NCI-H345 (cell line): ENCODE measurements at places on chromosomes 3 and 15.
A peak's percentile ranks its signal among the peaks of the same experiment; 100 is the strongest.

DNA sequence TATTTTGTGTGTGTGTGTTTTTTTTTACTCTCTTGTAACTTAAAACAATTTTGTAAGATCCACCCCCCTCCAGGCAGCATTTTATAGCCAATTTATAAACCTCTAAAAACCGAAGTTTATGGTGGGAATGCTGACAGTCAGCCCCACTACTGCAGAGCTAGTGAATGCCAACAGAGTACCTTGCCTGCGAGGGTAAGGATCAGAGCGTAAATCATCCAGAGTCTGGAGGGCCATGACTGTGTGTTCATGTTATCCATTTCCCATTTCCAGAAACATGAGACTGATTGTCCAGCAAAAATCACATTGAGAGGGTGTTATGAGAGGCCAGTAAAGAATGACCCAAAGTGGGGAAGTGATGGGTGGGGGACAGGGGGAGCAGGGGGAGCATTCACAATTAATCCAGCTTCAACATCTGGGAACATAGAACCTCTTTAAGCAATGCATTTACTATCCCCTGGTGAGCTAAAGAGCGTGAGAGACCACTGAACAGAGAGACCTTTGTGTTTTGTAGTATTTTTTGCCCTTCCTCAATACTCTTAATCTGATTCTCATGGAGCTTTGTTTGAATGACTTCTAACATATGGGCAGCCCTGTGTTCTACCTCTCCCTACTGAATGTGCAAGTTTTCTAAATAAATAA, 464.5 kb downstream of the RBMS3 start:
- no peak for DNase-seq

DNA sequence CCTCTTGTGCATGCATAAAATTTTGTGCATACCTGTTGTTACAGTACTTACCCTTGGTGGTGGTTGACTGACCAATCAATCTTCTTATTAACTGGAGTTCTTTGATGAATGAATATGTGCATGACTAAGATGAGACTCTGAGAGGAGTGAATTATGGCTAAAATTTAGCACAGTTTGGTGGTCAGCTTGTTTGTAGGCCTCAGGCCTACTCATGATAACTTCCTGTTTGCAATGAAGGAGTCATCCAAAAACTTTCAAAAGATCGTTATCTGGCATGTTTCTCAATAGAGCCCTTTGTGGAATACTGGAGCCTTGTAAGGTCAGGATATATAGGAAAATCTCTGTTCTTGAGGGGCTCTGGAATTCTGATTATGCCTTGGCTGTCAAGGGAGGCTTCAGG, 66.5 kb downstream of the LEKR1 start:
- no peak for DNase-seq

DNA sequence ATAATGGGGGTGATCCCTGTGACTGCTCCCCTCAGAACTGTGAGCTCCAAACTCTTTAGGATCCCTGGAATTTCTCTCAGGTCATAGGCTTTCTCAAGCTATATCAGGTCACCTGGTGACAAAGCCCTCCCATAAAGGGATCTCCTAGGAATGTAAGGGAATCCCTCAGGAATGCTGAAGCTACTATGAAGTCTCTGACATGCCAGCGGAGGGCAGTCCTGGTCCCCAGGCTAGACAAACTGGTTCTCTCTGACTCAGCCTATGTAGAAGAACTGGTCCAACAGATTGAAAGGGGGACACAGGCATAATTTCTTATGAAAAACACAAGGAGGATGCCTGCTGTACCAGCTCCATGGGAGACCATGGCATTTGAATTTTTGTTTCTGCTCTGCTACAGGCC, 6.7 kb downstream of the LPCAT4 start:
- DNase-seq = no peak

DNA sequence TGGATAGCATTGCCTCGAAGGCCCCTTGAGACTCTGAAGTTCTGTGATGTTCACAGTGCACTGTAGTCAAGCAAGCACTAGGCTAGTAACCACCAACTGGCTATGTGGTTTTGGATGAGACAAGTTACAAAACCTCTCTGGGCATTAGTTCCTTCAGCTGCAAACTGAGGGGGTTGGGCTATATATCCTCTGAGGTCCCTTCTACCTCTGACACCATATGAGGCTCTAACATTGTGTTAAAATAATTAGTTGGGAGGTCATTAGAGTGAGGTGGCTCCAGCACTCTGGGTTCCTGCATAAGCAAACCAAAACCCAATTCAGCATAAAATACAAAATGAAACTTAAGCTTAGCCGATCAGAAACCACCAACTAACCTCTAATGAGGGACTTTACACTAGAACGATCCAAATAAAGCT, 209.5 kb upstream of the LRRN1 start:
- no peak for DNase-seq

GRCh38 chr15:31792611-31793199, 237.6 kb upstream of the CHRNA7 start:
- DNase-seq = no peak

GRCh38 chr15:67022587-67023105, 42.8 kb upstream of the SMAD3 start:
- DNase-seq = no peak

DNA sequence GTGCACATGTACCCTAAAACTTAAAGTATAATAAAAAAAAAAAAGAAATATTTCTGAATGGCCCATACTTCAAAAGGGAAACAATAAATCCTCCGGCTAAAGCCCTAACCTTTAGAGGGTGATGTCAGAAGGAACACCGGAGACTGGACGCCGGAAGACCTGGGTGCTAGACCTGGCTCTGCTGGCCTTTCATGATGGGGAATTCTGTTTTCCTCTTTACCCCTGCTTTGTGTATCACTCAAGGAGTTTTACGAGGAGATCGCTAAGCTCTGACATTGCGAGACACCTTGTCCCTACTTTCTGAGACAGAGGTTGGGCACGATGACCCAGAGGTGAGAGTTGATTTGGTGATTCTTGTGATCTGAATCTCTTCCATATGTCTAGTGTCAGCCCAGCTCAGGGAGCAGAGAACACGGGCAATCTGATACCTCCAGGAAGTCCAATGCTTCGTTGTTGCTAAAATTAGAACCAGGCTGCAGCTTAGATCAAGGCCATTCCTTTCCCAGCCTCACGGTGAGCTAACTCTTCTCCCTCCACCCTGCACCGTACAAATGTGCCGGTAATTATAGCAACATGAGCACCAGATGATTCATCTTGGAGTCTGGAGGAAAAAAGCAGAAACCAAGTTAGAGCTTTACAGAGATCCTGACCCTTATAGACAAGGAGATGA, 42.0 kb upstream of the CFAP161 start:
- no peak for DNase-seq

DNA sequence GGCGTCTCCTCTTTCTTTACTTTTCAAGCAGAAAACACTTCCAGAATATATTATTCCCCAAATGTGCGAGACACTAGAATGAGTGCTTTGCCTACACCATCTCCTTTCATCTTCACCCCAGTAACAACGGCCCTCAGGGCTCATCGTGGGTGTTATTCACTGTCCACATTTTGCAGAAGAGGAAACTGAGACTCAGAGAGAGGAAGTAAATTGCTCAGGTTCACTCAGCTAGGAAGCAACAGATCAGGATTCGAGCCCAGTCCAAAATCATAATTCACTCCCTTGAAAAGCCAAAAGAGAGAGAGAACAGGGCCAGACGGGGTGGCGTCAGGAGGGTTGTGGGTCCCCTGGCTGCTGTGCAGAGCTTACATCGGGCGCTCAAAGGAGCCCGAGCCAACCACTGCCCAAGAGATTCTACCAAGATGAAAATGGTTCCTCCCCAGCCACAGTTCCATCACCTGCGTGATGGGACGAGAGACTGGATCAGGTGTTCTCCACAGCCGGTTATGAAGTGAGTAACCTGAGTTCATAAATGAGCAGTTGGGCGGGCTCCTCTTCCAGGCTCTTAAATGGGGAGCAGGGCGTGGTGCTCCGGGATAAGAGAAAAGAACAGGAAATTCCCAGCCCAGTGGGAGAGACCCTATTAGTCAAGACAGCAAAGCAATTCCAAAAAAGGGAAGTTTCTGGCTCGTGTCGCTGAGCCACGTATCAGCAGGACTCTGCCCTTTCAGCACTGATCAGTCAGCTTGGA, 48.6 kb upstream of the FLNB start:
- no peak for DNase-seq

DNA sequence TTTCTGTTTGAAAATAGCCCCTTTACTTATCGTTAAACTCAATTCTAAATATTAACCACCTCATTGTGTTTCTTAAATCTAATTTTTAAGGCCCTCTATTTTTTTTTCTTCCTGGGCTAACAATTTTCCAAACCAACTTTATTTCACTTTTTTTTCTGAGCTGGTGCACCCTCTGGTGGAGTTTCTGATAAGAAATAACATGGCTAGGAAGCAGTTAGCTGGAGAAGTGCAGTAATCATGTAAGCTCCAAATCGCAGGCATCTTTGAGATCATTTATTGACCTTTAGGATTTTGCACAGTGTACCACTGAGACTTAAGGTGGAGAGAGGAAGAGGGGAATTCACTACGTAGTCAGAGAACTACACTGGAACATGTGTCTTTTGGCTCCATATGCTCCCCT, 6.4 kb downstream of the TMEM207 start:
- no peak for DNase-seq

GRCh38 chr3:71281280-71281679, 302.2 kb downstream of the FOXP1 start:
- DNase-seq = no peak

DNA sequence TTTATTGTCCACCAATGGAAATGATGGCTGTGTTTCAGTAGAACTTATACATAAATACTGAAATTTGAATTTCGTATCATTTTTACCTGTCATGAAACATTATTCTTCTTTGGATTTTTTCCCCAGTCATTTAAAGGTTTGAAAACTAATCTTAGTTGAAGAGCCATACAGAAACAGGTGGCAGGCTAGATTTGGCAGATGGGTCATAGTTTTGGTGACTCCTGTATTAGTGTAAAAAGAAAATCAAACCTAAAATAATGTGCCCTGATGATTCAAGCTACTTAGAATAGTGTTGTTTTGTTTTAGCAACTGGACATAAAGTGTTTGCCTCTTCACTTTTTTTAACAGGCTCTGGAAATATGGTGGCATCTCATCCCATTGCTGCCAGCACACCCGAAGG, 68.9 kb downstream of the SIDT1 start:
- DNase-seq = no peak

DNA sequence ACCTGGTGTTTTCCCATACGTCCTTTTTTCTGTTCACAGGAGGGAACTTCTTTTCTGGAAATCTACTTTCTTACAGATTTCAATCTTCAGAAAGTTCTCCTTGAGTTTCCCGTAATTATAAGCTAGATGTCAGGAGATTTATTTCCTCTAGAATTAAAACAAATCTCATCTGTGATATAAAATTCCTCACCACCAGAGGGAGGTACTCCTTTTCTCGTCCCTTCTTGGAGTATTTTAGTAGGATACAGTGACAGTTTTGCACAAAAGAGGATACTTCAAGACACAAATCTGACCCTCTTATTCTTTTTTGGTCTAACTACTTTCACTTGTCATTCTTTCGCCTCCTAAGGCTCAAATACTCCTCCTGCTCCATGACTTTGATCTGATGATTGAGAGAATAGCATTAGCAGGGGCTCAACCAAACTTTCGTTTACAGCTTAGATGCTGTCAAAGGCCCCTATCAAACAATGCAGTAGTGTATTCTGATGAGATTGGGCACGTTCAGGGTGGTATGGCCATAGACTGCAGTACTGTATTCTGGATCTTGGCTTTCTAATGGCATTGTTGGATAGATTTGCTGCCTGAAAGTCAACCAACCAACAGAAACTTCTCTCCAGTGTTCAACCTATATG, 38.0 kb downstream of the TMEM41A start:
- DNase-seq = no peak

DNA sequence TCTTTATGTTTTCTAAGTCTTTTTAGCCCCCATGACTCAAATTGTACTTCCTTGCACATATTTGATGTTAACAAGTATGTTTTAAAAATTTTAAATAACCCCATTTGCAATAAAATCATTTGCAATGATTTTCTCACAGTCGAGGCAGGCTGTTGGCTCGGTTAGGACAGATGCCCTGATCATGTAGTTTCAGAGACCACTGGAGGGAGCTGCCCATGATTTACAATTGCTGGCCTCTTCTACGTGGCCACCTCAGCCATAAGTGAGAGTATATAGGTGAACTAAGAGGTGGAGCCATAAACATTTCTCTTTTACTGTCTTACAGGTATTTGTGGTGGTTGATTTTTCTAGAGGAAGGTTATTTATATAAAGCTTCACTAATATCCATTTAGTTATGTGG, 1.7 kb downstream of the DTWD1 start:
- DNase-seq = no peak

- no peak for DNase-seq
Observed at GRCh38 chr3:94961423-94962100, 898.7 kb downstream of the NSUN3 start.

DNA sequence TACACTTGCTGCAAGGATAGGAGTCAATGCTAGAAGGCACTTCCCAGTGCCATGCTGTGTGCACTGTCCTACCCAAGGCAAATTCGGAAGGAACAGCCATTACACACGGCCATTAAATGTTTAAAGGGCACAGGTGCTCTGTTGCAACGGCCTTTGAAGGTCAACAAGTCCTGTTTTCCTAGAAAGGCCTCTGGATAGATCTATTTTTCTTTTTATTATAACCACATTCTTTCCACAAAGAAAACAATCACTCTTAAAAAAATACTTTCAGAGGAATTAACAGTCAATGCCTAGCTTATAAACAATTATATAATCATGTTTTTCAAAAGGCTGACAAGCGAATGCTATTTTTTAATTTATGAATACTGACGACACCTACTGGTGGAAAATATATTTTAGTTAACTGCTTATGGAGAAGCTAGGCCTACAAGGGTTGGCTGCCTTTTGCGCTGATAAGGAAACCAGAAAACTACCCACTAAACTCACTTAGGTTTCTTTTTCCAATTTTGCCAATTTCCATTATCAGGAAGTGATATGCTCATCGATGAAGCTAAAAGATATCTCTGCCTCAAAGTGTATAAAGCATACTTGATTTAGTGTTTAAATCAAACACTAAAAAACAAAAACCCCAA, 2.4 kb downstream of the ARHGEF3 start:
- peak; percentile 69 for DNase-seq

DNA sequence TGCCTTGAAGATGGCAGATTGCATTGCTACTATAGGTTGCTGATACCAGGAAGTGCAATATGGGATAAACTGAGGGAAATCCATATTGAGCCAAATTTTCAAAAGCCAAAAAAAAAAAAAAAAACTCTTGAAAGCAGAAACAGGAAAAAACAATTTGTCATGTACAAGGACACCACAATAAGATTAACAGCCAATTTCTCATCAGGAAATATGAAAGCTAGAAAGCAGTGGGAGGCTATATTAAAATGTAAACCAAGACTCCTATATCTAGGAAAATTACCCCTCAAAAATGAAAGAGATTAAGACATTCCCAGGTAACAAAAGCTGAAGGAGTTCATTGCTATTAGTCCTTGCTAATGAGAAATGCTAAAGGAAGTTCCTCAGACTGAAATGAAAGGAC, 462.8 kb upstream of the DPH6 start:
- no peak for DNase-seq

- no peak for DNase-seq
Observed at GRCh38 chr3:176968631-176969030, 228.7 kb downstream of the TBL1XR1 start.
